ENCODE measurements at places on chromosomes 12 and 14. TPM values are rescaled to one million over a fixed set of nuclear protein-coding genes. Genes with fewer than 3 reads are reported as not detected.

- no peak for DNase-seq
- H3K4me3 ChIP-seq, result no peak overlapping the region
- H3K4me1 ChIP-seq, result no peaks in the 10 kb centered on the region
- no peaks in the 10 kb centered on the region for H3K36me3 ChIP-seq
Observed at GRCh38 chr12:97168804-97169203, 261.7 kb downstream of the NEDD1 start.

The CELA1 gene
- not detected for polyA plus RNA-seq

The HSPB8 gene
- polyA plus RNA-seq, result 0.60 TPM

- H3K36me3 ChIP-seq, result no peaks in the 10 kb centered on the region
- no peaks in the 10 kb centered on the region for H3K27me3 ChIP-seq
- no peak overlapping the region for H3K27ac ChIP-seq
- no peak overlapping the region for H3K4me3 ChIP-seq
Observed at GRCh38 chr14:21734457-21735074, 60.9 kb upstream of the OR4E1 start.

DNA sequence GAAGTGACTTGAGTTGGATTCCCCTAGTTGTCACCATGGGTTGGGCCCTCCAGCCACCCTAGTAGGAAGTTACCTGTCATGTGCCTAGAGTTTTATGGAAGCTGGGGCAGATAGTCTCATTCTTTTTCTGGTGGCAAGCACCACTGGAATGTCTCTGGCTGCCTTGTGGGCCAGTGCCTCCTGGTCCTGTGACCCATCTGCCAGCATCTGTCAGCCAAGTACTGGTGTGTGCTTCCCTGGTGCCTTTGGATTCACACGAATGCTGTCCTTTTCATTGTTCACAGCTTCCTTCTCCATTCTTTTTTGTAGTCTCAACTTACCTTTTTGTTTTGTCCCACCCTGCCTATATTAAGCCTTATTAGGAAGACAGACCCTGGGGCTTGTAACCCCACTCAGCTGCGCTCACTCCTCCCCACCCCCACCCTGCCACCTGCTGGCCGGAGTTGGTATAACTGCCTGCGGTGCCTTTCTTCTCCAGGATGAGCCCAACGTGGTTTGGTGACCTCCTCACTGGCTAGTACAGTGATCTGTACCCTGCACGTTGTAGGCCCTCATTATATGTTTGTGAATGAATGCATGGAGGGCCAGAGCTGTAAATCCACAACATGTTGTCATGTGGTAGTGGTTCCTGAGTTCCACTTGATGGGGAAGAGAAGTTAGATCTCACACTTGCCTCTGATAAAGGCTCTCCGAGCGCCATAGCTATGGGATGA, 125.7 kb downstream of the TSPAN9 start:
- H3K4me1 ChIP-seq, result 0 out of 2 replicates have a peak, but pooled peaks cover 8% of the 10 kb centered on the region
- no peak overlapping the region for H3K4me3 ChIP-seq
- H3K36me3 ChIP-seq, result peaks cover 2% of the 10 kb centered on the region
- DNase-seq, result peak; percentile 28

- H3K27ac ChIP-seq, result no peak within 1 kb of the TSS
- no peaks in the 10 kb centered on the region for H3K27me3 ChIP-seq
- no peaks in the 10 kb centered on the region for H3K36me3 ChIP-seq
- H3K4me1 ChIP-seq, result no peaks in the 10 kb centered on the region
- no peak for DNase-seq
Observed at GRCh38 chr12:7747246-7747645, at the start of gene CLEC4C. CLEC4C (minus strand) TSS chr12:7747375; CDS start chr12:7747348, 27 bp downstream.

DNA sequence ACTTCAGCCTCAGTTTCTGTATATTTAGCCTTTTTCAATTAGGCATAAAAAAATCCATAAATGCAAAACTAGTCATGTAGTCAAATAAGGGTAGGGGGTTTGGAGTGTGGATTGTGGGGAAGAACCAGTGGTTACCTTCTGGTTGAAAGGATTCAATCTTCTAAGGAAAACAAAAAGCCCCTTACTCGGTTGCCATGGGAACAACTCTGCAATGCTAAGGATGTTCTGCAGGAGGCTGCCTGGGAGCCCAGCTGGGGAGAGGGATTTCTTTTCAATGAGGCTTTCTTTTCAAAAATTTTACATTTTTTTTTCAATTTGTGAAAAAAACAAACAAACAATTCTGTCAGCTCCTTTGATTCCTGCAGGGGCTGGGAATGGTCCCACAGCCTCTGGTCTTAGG, 67.2 kb downstream of the SLC8A3 start:
- no peak overlapping the region for H3K27ac ChIP-seq
- no peak for DNase-seq
- H3K4me3 ChIP-seq, result no peak overlapping the region
- H3K27me3 ChIP-seq, result peaks cover 4% of the 10 kb centered on the region
- no peaks in the 10 kb centered on the region for H3K4me1 ChIP-seq

DNA sequence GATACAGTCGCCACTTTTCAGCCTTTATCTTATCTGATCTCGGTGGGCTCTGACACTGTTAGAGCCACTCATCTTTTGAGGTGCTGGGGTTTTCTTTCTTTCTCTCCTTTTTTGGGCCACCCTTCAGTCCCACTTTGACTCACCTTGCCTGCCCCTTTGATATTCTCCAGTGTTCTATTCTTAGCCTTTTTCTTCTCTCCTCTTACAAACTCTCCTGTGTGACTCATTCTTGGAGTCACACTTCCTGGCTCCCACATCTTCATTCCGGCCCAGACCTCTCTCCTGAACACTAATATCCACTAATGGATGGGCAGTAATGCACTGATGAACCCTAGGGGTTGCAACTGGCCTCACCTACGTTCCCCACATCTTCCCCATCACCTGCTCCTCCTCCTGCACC, 2.2 kb upstream of the DCD start:
- peaks cover 25% of the 10 kb centered on the region for H3K27me3 ChIP-seq
- no peak overlapping the region for H3K27ac ChIP-seq
- no peaks in the 10 kb centered on the region for H3K36me3 ChIP-seq
- DNase-seq, result no peak

- no peaks in the 10 kb centered on the region for H3K27me3 ChIP-seq
- no peaks in the 10 kb centered on the region for H3K36me3 ChIP-seq
- no peak overlapping the region for H3K4me3 ChIP-seq
- DNase-seq, result no peak
- no peak overlapping the region for H3K27ac ChIP-seq
- peaks cover 16% of the 10 kb centered on the region for H3K4me1 ChIP-seq
Observed at GRCh38 chr12:26266881-26267280, 71.5 kb downstream of the SSPN start.

DNA sequence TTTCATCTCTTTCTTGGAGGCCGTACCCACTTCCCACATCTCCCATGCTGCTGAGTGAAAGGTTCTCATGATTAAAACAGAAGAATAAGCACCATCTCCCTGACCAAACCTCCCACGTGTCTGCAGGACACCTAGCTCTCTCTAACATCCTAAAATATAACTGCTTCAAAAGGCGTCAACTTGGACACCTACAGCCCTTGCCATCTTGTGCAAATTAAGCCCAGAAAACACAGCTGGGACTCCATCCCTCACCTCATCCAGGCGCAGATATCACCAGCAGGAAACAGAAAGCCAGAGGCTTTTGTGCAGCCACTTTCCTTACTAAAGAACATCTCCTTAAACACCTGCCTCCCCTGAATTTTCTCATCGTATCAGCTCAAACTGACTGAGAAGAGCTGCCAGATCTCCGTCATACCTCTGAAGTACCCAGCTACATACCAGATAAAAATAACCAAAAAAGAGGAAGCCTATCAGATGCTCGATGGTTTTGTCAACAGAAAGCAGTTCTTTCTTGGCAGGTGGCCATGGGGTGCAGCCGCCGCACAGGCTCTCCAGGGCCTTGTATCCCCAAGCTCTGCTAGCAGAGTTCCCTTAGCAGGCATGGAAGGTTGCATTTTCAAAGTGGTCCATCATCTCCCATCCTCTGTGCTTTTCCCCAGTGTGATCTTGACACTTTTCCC, 28.8 kb downstream of the MAP3K9 start:
- no peaks in the 10 kb centered on the region for H3K27me3 ChIP-seq
- no peak overlapping the region for H3K4me3 ChIP-seq
- H3K27ac ChIP-seq, result no peak overlapping the region
- H3K4me1 ChIP-seq, result no peaks in the 10 kb centered on the region
- DNase-seq, result no peak

The ART4 gene
- 15.9 TPM for polyA plus RNA-seq

DNA sequence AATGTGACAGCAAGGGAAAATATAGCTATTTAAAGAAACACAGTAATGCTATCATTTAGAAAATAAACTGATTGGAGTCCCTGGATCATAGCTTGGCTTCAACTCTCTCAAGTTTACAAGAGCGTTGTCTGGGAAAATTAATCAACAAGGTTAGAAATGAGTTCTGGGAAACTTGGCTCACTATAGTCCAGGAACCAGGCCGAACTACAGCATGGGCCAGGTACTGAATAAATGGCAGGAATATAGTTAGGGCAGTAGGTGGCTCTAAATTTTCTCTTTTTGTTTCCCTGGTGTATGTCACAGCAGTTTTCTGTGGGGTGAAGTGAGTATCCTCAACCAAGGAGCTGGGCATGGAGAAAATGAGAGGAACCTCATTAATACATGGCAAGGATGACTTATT, 72.4 kb downstream of the PLBD1 start:
- H3K4me1 ChIP-seq, result no peaks in the 10 kb centered on the region
- H3K4me3 ChIP-seq, result no peak overlapping the region
- no peaks in the 10 kb centered on the region for H3K27me3 ChIP-seq
- peaks cover 4% of the 10 kb centered on the region for H3K36me3 ChIP-seq
- H3K27ac ChIP-seq, result no peak overlapping the region

- no peak overlapping the region for H3K27ac ChIP-seq
- no peaks in the 10 kb centered on the region for H3K27me3 ChIP-seq
- no peak overlapping the region for H3K4me3 ChIP-seq
- H3K36me3 ChIP-seq, result no peaks in the 10 kb centered on the region
Observed at GRCh38 chr12:42982828-42983227, 393.3 kb upstream of the PRICKLE1 start.

The TPH2 gene
- not detected for polyA plus RNA-seq

DNA sequence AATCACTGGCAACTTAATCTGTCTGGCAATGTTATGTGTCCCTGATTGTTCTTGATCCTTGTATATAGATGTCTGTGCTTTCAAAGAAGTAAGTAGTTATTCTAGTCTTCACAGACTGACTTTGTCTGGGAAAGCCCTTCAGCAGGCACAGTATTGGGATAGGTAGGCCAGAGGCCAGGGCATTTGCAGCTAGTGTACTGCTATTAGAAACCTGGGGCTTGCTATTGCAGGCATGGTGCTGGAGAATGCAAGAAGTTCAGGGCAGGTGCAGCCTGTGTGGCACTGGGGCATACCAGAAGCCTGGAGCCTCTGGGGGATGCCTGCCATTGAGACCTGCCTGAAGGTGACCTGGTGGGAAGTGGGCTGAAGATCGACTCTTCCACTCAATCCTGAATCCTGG, 96.3 kb downstream of the TMTC3 start:
- H3K36me3 ChIP-seq, result no peaks in the 10 kb centered on the region
- H3K27me3 ChIP-seq, result no peaks in the 10 kb centered on the region

GRCh38 chr12:67714648-67715047, 66.1 kb downstream of the DYRK2 start:
- H3K27me3 ChIP-seq, result no peaks in the 10 kb centered on the region
- no peaks in the 10 kb centered on the region for H3K36me3 ChIP-seq
- no peak overlapping the region for H3K4me3 ChIP-seq
- no peak overlapping the region for H3K27ac ChIP-seq

DNA sequence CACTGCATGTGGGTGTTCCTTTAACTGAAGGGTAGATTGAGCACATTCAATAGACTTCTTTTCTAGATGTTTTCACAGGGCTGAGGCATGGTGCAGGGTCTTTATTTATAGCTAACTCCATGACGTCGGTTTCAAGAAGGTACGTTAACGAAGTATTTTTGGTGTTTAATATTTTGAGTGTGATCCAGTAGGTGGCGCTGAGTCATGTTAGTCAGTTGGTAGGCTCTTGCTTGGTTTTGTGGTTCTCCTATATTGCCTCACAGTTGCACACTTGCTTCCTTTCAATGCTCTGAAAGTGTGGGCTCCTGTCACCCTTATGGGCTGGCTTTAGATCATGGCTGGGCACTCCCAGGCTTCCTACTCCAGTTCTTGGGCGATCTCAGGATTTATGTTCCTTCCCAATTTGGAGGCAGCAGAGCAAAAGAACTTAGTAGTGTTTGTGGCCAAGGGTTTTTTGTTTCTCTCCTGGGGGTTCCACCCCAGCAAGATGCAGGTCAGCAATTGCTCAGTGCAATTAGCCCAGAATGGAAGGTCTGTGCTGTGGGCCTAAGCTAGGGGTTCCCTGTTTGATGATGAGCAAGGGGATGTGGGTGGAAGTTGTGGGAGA, 471.6 kb upstream of the FOXG1 start:
- no peaks in the 10 kb centered on the region for H3K27me3 ChIP-seq
- H3K4me1 ChIP-seq, result no peaks in the 10 kb centered on the region
- H3K27ac ChIP-seq, result no peak overlapping the region

The EPYC gene
- not detected for polyA plus RNA-seq

GRCh38 chr12:90292183-90292582, 583.5 kb upstream of the ATP2B1 start:
- no peak for DNase-seq
- no peak overlapping the region for H3K27ac ChIP-seq
- no peaks in the 10 kb centered on the region for H3K4me1 ChIP-seq

DNA sequence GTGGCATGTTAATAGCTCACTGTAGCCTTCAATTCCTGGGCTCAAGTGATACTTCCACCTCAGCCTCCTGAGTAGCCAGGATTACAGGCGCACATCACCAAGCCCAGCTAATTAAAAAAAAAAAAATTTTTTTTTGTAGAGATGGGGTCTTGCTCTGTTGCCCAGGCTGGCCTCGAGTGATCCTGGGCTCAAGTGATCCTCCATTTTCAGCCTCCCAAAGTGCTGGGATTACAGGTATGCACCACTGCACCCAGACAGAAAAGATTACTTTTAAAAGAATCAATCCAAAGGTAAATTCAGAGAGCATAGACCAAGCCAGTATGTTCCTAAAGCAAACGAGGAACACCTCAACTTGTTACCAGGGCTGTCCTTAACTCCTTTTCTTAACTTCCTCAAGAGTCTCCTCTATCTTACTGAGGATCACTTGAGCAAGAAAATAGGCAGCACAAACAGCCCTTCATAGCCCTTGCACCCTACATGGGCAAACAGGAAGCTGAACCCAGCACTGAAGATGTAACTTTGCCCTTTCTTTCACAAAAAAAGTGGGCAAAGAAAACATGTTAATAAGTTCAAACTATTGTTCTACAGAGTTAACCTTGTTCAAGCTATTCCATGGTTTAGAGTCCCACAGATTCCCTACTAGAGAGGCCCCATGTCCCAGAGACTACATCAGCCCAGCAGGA, 11.3 kb downstream of the CS start:
- DNase-seq, result no peak
- peaks cover 36% of the 10 kb centered on the region for H3K36me3 ChIP-seq
- peaks cover 66% of the 10 kb centered on the region for H3K4me1 ChIP-seq
- H3K27ac ChIP-seq, result peak overlapping the region; percentile 29

GRCh38 chr12:79001404-79001803, 136.8 kb downstream of the SYT1 start:
- H3K4me3 ChIP-seq, result no peak overlapping the region
- no peaks in the 10 kb centered on the region for H3K27me3 ChIP-seq
- H3K27ac ChIP-seq, result no peak overlapping the region

- H3K36me3 ChIP-seq, result peaks cover 30% of the 10 kb centered on the region
- peaks cover 67% of the 10 kb centered on the region for H3K4me1 ChIP-seq
- peak overlapping the region; percentile 87 for H3K27ac ChIP-seq
- no peak overlapping the region for H3K4me3 ChIP-seq
- no peak for DNase-seq
- peaks cover 6% of the 10 kb centered on the region for H3K27me3 ChIP-seq
Observed at GRCh38 chr14:24096545-24097181, 2.6 kb downstream of the PCK2 start.

All from HepG2 (cell line).